Heart right ventricle (tissue), 16 donors: ENCODE measurements at places on chromosomes 16 and 17. TPM values are rescaled to one million over a fixed set of nuclear protein-coding genes. Genes with fewer than 3 reads are reported as not detected.

The CCL8 gene
- 1.1 TPM for total RNA-seq

DNA sequence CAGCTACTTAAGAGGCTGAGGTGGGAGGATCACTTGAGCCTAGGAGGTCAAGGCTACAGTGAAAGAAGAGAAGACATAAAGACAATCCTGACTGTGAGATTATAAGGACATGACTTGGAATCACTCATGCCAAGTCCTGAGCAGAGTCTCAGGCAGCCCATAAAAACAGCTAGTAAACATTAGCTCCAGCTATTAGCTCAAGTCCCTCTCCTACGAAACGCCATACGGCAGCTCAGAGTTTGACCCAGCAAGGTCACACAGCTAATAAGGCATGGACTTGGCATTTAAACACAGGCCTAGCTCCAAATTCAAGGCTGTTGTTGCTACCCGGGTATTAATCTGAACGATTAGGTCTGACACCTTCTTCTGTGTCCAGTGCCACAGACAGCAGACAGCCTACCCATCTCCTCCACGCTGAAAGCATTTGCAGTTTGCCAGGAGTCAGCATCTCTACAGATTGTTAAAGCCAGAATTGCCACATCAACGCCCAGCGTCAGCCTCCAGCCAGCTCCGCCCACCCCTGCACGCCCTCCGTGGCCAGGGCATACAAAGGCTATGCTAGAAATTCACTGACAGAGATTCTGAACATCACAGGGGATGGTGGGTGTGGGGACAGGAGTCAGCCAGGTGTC is 9.9 kb upstream of the TMEM114 start:
- no peak for DNase-seq

DNA sequence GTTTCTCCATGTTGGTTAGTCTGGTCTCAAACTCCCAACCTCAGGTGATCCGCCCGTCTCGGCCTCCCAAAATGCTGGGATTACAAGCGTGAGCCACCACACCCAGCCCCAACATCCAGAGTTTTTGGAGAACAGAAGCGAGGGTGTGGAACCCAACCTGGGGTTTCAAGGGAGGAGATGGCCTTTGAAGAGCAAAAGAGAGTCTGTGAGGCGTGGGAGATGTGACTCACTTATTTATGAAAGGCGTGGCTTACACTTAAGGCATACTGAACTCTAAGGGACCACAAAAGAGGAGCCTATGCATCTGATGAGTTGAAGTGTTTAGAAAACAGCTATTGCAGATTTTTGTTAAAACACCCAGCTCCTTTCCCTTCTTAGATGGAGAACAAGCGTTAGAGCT is 18.9 kb downstream of the ARSG start:
- no peak for DNase-seq

DNA sequence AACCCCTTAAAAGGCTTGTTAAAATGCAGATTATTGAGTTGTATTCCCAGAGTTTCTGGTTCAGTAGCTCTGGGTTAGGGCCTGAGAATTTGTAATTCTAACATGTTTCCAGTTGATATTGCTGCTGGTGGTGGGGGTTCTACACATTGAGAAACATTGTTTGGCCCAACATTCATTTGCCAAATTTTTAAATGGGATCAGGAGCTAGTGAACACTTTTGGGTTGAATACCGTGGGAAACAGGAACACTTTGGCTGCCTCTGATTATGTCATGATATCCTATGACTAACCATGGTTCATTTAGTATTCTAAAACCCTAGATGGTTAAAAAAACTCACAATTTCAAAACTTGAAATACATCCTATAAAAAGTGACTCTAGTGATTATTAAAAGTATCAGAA is 89.3 kb downstream of the RPGRIP1L start:
- no peak for DNase-seq

The KCNJ18 gene
- not detected for total RNA-seq

The SKAP1 gene
- not detected for total RNA-seq
